ENCODE measurements at places on chromosomes 1 and 21. TPM values are rescaled to one million over a fixed set of nuclear protein-coding genes. Genes with fewer than 3 reads are reported as not detected.

Gene FCRL5
- not detected for total RNA-seq

GRCh38 chr1:10101929-10102328 lies 69.2 kb downstream of the UBE4B start:
- no peak for DNase-seq

- no peak for DNase-seq
Measured at GRCh38 chr1:11417162-11417561, 61.8 kb upstream of the DISP3 start.

DNA sequence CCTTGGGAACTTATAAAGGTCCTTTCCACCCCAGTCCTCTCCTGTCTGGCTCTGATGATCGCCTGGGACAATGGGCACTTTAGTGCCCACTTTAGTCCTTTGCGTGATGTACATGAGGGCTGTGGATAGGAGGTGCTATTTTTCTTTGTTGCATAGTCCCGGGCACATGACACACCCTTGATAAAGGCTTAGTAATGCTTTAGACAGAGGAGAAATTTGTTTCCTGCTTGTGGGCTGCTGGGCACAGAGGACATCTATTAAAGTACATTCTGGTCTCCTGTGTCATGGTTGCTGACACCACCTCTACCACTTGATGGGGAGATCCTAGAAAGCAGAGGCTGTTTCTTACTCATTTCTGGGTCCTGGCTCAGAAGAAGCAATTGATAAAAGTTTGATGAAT lies 5.4 kb upstream of the KNCN start:
- no peak for DNase-seq

GRCh38 chr21:15449556-15449955 lies 280.2 kb upstream of the USP25 start:
- DNase-seq, result no peak

GRCh38 chr1:245261786-245262185 lies 107.0 kb downstream of the KIF26B start:
- no peak for DNase-seq

GRCh38 chr1:31815307-31815645 lies 546 bp downstream of the SPOCD1 start:
- DNase-seq, result no peak

DNA sequence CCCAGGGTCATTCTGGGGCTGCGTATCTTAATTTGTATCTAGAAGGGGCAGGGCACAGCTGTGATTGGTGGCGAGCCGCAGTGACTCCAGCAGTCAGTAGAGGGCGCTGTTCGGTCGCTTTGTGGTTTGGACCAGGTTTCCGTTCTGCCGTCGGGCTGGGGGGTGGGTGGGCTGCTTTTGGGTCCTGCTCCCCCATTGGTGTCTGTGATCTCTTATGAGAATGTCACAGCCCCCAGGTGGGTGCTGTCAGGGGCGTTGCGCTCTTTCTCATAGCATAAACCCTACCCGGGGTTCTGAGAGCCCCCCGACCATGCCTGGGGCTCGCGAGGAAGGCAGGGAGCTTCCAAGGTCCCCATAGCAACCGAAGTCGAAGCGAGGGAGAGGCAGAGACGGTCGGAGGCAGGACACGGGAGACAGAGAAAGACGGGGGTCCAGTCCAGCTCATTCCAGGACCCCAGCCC lies 5.4 kb downstream of the TFF3 start:
- DNase-seq, result no peak

DNA sequence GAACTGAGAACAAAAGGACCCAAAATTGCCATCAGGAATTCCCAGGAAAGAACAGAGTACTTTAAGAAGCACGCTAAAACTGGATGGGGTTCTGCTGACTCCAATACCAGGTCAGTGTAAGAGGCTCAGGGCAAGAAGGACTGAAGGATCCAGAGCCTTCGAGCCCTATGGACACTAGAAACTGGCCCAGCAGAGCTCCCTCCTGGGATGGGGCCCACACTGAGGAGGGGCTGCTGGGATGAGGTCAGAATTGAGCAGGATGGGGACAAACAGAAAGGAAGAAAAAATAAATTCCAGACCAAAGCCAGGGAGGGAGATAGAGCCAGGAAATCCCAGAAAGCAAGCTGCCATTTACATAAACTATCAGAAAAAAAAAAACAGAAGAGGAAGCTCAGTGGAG lies 222.4 kb upstream of the COA6 start:
- no peak for DNase-seq
